ENCODE measurements at places on chromosomes 16 and 17.
A peak's percentile ranks its signal among the peaks of the same experiment; 100 is the strongest.

DNA sequence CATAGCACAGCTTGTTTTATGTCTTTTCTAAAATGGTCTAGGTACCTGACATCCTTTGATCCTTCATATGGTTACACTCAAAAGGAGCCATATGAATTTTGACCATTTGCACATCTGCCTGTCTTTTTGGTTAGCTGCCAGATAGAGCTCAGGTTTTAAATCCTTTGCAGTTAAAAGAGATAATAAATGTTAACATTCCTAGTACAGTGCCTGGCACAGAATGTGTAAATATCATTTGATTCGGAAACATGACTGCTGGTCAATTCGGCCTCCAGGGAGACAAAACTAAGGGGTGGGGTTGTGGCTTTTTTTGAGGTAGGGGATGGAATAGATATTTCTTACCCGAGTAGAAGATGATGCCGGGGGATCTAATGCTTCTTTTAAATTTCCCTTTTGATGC is 64.2 kb downstream of the FTO start:
- no peak for DNase-seq

DNA sequence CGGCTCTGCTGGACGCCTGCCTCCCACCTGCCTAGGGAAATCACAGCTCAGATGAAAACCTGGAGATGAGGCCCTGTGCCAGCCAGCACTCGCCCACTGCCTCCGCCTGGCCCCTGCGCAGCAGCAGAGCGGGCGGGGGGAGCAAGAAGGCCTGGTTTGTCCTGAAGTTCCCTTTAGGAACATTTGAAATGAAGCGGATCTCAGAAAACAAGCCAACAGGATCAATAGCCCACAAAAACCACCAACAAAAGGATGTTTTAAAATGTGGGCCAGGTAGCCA is 48.0 kb downstream of the RBFOX3 start:
- no peak for DNase-seq

DNA sequence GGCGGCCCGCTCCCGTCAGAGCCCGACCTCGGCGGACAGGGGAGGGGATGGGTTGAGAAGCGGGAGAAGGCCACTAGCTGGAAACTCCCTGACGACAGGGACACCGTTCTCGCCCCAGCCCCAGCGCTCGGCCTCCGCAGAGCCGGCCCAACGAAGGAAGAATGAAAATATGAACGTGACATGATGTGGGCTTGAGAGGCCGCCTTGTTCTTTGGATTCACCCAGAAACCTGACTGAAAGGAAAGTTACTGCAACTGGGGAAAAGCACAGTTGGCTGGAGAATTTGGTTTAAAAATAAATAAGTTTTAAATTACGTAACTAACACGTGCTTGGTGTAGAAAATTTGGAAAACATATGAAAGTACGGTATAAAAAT is 21.1 kb downstream of the NPTX1 start:
- peak; percentile 74 for DNase-seq

DNA sequence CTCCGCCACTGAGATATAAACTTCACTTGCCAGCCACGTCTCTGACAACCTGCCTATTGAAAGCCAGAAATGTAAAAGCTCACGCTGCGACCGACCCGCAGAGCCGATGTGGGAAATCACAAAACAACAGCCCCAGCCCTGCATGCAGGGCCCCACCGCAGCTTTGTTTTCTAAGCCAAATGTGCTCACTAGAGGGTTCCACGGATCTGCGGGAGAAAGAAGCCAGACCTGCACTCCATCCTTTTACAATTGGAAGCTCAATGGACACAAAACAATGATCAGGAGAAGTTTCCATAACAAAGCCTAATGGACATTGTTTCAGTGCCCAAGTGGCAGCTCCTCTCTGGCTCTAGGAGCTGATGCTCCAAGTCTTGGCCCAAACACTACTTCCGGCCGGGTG is 33.1 kb downstream of the WIPI1 start:
- DNase-seq = no peak

- DNase-seq = no peak
Measured at GRCh38 chr16:54077050-54077821, 209.4 kb downstream of the IRX3 start.

DNA sequence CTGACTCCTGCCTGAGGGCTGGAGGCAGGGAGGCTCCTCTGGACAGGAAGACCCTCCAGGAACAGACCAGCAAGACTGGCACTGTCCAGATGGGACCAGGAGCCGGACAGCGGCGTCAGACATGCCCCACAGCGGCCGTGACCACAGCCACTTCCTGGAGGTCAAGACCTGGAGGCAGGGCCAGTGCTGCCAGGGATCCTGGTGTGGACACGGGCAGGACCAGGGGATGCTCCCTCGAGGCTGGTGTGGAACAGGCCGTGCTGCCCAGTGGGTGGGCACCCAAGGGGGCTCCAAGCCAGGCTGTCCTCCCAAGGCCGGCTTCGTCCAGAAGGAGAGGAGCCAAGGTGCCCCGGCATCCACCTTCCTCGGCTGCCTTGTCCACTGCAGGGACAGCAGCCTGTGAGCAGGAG is 4.5 kb upstream of the CCDC57 start:
- no peak for DNase-seq

DNA sequence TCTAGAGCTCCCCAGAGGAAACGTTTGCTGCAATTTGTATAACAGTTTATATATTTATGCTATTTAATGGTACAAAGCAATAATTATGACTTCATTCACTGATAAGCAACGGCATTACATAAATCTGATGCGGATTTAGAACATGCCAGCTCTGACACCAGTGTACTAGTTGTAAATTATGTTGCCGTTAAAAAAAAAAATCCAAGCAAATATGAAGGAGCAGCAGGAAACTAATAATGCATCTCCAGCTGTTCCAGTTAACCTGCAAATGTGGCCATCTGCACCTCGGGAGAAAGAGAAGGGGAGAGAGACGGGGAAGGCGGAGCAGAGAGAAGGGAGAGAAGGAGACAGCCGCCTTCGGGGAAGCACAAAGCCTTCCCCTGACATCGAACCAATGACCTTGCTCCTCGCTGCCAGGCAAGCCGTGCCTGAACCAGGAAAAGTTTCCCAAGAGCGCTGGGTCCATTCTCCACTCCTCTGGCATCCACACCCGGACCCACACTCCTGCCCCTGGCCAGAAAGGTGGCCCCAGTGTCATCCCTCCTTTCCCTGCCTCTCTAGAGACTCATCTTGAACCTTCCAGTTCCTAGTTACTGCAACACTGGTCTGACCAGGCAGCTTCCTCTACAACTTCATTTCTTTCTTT is 174.8 kb downstream of the C16orf78 start:
- no peak for DNase-seq

DNA sequence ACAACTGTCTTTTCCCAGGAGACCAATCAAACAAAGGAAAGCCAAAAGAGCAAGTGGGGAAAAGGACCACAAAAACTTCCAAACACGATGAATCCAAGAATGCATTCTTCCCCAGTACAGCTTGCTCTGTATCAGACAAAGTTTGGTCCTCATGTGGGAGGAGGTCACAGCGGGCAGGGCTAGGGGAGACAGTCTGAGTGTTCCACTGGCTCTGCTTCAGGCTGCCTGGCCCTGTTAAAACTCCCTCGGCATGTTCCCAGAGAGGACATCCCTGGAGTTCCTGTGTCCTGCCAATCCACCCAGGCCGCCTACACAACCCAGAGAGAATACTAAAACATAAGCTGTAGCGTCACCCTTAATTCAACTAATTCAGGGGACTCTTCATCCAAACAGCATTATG is 415.1 kb upstream of the DYNLRB2 start:
- no peak for DNase-seq

DNA sequence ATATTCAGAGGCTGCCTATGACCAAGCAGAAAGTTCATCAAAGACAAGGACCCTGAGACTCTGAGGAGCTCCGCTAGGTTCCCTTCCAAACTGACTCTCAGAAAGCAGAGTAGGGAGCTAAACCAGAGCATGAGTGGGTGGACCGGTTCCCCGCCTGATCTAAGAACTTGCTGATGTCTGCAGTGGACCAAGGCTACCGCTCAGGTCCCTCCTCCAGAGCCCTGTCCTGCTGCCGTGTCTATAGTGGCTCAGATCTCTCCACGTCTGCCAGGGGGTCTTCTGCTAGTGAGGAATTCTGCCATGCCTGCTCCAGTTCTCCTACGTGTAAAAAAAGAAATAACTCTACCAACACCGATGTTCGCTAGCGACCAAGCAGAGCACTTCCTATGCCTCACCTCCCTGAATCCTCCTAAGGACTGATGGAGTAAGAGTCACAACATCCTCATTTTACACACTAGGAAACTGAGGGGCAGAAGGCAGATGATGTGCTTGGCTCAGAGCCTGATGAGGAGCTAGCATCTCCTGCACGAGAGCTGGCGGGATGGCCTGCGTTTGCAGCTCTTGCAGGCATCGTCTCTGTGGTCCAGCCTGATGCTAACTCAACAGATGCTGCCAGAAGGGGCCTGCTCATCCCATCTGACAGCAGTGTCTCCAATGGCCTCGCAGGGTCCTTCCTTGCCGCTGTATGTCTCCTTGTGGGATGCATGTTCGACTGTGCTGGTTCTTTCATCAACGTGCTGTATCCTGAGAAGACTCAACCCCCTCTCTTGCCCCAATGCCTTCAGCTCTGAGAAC is 265.5 kb downstream of the C16orf95 start:
- no peak for DNase-seq

GRCh38 chr17:57562184-57562698 is 182.9 kb downstream of the CCDC182 start:
- no peak for DNase-seq

All from WTC11 (cell line).